ENCODE measurements at places on chromosomes 3 and 15.

DNA sequence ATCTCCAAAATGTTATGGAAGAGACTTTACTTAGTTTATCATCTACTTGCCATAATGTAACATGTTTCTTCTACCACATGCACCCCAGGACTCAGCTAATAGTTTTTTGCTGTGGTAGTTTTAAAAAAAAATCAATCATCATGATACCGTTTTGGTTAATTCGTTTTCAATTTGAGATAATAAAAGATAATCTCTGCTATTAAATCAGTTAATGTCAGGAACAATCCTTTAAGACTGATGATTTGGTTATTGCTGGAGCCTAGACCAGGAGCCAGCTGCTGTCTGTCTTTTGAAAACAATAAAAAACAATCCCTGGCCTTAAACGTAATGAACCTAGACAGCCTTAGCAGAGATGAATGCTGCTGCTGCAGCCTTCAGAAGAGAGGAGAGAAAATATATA, 403.7 kb downstream of the OXSM start:
- no peak for DNase-seq

DNA sequence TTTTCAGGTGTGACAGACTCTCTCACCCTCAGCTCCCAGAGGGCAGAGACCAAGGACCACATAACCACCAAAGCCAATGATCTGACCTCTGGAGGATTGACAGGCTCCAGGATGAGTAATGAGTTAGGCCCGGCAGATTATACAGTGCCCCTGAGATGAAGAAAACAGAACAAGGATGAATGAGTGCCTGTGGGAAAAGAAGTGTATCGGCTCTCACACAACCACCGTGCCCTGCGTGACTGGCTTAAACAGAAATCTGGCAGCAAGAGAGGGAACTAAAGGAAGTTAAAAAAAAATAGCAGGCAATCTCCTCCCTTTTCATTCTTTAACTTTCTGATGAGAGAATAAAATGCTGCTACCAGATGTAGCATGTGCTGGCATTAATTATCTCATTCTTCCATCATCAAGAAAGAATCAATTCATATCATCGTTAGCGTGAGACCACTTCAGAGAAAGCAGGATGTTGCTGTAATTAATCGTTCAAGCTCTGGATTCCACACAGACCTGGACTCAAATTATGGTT, 227.5 kb upstream of the COL8A1 start:
- no peak for DNase-seq

DNA sequence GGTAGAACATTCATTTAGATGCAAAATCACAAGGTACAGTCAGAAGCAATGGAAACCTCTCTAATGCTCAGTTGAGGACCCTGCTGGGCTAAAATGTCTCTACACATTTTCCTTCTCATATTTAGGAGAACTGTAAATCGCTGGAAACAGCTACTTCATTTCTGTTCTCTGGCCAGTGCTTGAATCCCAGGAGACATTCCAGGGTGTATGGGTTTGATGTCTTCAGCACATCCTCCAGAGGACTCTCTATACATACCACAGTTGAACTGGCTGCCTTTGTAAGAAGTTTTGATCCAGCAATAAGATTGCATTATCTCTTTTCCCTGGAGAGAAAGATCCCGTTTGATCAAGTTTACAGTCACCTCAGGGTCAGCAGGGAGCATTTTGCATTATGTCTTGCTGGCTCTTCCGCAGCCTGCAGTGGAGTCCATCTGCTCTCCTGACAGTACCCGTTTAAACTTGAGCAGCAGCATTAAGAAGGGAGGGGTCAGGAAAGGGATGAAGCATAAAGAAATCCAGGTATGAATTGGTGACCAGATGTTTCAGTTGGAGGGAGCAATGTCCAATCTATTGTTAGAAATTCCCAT, 676.0 kb downstream of the EPHA3 start:
- DNase-seq, result no peak

DNA sequence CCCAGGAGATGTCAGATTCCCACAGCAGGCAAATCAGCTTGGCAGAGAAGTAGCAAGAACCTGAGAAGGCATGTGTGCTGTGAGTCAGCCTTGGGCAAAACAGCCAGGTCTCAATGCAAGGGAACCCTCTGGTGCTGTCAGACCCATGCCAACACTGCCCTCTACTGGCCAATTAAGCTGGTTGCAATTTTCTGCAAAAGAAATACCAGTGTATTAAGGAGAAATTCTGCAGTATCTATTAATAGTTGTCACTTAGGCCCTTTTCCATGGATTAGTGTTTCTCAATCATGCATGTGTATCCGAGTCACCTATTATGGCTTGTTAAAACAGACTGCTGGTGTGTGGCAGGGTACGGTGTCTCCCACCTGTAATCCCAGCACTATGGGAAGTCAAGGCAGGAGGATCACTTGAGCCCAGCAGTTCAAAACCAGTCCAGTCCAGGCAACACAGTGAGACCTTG, 26.2 kb downstream of the MAP4 start:
- peak; percentile 74 for DNase-seq

- DNase-seq, result no peak
Measured at GRCh38 chr3:101976473-101976872, 127.2 kb downstream of the NFKBIZ start.

DNA sequence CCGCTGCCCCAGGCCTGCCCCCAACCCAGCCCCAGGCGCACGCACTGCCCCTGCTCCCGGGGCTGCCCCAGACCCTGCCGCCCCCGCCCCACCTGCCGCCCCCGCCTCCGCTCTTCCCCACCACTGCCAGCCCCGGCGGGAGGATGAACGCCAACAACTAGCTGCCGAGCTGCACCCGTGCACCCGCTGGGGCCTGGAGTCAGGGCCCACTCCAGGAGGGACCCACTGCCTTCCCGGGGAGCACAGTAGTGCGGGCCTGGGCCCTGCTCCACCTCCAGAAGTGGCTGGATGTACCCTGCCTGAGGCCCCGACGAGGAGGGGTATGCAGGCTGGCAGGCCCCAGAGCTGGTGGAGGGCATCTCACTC, 10.9 kb downstream of the ZBTB47 start:
- no peak for DNase-seq

DNA sequence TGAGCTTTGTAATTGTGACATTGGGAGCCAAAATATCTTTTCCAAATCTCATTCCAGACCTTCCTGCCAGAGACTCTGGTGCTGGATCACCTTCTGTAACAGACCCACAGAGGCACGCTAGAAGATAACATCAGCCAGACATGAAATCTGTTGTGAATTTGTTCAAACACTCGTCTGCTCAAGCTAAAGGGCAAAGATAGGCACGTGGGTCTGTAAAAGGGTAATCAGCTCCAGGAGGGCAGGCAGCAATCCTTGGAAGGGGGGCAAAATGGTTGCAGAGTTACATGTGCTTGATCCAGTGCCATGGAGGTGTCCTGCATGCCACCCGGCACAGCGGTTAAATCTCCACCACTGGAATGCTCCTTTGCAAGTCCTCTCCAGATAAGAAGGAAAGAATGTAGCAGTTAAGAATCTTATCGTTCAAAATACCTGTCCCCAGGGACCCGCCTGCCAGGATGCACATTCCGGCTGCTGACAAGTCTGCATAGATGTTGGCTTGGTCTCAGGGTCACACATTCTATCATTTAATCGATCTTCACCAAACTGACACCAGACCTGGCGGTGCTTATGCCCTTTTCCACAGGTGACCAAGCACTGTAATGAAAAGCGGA, 74.8 kb downstream of the ADAMTS9 start:
- no peak for DNase-seq

DNA sequence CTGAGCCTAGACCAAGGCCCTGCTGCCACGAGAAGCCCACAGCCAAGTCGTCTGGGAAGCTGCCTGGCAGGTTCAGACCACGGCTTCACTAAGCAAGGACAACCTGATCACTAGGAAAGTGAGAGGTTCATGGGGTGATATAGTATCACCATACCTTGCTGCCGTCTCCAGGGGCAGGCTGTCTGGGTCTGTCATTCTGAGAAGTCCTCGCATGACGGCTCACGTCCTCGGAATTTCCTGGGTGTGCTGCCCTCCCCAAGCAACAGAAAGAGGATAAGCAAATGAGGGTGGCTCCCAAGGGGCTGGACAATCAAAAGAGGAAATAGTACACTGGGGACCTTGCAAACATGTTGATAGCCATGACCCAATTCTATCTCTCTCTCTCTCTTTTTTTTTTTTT, 207.4 kb upstream of the IGF1R start:
- DNase-seq, result no peak

DNA sequence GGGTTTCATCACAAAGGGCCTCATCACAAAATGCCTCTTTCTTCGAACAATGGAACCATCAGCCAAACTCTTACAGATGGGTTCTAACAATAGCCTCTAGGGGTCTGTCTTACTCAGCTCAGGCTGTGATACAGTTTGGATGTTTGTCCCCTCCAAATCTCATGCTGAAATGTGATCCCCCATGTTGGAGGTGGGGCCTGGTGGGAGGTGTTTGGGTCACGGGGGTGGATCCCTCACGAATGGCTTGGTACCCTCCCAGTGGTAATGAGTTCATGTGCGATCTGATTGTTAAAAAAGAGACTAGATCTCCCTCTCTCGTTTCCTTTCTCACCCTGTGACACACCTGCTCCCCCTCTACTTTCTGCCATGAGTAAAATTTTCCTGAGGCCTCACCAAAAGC, 47.9 kb upstream of the LIPC start:
- DNase-seq, result no peak

GRCh38 chr15:100680726-100681125, 78.3 kb downstream of the ASB7 start:
- no peak for DNase-seq

- DNase-seq, result no peak
Measured at GRCh38 chr3:53802256-53802880, 43.9 kb downstream of the CHDH start.

DNA sequence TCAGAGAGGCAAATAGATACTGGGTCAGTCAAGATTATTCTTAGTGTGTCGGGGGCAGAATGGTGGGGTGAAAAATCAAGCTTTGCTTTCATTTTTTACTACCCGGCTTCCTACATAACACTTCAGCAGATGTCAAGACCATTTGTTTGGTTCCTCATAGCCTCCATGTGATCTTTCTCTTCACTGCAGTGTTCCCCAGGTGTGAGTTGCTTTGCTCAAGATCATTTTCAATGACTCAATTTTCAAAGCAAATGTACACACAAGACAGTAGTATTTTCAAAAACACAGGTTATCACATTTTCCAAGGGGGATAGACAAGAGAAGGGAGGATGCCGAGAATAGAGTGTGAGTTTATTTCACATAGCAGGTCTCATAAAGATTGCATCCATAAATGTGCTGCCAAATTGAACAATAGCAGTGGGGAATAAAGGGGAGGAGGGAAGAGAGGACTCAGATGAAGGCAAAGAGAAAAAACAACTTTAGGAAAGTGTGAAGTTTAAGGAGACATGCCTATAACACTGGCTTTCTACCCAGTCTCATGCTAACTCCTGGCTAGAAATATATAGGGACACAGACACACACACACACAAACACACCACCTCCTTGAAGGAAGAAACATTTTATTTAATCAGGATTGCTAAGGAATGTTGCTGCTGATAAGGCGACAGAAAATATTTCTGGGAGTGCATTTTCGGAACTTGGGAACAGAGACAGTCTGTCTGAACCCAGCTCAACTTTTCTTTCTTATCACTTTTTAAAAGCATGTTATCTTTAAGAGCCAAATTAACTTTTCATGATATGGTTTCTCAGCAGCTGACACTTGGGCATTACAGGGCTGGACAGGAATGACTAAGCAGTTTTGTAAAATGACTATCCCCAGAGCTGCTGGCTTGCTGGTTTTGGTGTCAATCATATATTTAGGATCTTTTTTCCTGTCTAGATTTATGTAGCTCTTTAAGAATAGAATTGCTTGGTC, 402.4 kb downstream of the RBMS3 start:
- DNase-seq, result no peak
